ENCODE measurements at places on chromosomes 7 and 10. TPM values are rescaled to one million over a fixed set of nuclear protein-coding genes. Genes with fewer than 3 reads are reported as not detected.

The UTF1 gene
- not detected for total RNA-seq

The ZC3HAV1L gene
- 24.6 TPM for total RNA-seq

The CALHM3 gene
- total RNA-seq, result 0.18 TPM

DNA sequence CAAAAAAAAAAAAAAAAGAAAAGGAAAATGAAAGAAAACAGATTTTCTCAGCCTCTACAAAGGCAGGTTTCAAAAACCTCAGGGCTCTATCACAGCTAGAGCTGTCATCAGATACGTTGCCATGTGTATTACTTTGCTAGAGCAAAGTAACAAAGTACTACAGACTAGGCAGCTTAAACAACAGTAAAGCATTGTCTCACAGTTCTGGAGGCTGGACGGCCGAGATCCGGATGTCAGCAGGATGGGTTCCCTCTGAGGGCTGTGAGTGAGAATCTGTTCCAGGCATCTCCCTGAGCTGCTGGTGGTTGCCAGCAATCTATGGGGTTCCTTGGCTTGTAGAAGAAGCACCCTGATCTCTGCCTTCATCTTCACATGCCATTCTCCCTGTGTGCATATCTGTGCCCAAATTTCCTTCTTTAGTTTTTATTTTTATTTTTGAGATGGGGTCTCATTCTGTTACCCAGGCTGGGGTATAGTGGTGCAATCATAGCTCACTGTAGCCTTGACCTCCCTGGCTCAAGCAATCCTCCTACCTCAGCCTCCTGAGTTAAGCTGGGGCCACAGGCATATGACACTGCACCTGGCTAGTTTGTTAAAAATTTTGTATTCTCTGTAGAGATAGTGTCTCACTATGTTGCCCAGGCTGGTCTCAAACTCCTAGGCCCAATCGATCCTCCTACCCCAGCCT, 48.9 kb upstream of the KDM7A start:
- H3K4me1 ChIP-seq, result no peaks in the 10 kb centered on the region
- no peak for DNase-seq
- H3K4me3 ChIP-seq, result no peak overlapping the region
- no peaks in the 10 kb centered on the region for H3K27me3 ChIP-seq

GRCh38 chr10:43177595-43177994, 39.4 kb downstream of the CSGALNACT2 start:
- no peaks in the 10 kb centered on the region for H3K27me3 ChIP-seq
- peaks cover 1% of the 10 kb centered on the region for H3K36me3 ChIP-seq
- H3K27ac ChIP-seq, result no peak overlapping the region

- H3K4me1 ChIP-seq, result peaks cover 5% of the 10 kb centered on the region
- H3K4me3 ChIP-seq, result peak overlapping the region; percentile 39
- no peaks in the 10 kb centered on the region for H3K36me3 ChIP-seq
- no peaks in the 10 kb centered on the region for H3K27me3 ChIP-seq
Measured at GRCh38 chr10:3173171-3173878, 743 bp upstream of the PITRM1 start.

DNA sequence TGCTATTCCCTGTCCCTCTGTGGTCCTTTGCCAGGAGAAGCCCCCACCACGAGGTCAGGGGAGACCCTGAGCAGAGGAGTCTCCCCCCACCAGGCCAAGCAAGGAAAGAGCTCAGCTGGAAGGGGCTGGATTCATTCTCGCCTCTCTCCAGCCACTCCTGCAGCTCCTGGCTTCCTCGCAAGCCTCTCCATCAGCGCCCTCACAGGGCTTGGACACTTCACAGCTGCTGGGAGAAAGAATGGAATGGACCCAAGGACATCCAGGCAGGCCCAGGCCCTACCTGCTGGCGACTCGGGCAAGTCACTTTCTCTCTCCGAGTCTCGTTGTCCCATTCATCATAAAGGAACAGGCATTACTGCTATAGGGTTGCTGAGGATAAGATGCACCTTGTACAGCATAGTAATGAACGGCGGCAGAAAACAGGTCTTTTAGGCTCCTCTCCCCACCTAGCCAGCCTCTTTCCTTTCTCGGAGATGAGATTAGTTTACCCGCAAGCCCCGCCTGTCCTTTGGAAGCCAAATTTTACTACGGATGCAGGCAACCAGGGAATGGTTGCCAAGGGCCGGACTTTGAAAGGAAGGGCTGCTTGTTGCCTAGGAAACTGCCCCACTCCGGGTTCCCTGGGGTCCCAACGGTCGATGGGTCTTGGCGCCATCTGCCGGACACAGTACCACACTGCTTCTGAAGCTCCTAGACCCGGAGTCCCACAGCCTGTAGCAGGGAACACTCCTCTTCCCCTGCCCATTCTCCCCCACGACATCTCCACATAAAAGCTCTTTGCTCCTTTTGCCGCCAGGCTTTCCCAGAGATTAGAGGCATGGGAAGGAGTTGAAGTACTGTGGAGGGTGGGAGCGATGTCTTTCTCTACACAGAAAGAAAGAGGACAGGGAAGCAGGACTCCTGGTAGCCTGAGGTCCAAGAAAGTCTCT, 22.3 kb downstream of the IMPDH1 start:
- H3K36me3 ChIP-seq, result no peaks in the 10 kb centered on the region
- H3K4me3 ChIP-seq, result no peak overlapping the region
- H3K27me3 ChIP-seq, result no peaks in the 10 kb centered on the region
- peak; percentile 85 for DNase-seq
- H3K4me1 ChIP-seq, result no peaks in the 10 kb centered on the region

- no peaks in the 10 kb centered on the region for H3K36me3 ChIP-seq
- H3K4me1 ChIP-seq, result no peaks in the 10 kb centered on the region
- no peak for DNase-seq
- H3K27me3 ChIP-seq, result no peaks in the 10 kb centered on the region
Measured at GRCh38 chr7:136877509-136877908, 9.1 kb downstream of the CHRM2 start.

GRCh38 chr7:82838314-82838713, 324.4 kb downstream of the PCLO start:
- DNase-seq, result no peak
- H3K27ac ChIP-seq, result no peak overlapping the region
- no peaks in the 10 kb centered on the region for H3K4me1 ChIP-seq
- H3K4me3 ChIP-seq, result no peak overlapping the region
- H3K27me3 ChIP-seq, result no peaks in the 10 kb centered on the region

DNA sequence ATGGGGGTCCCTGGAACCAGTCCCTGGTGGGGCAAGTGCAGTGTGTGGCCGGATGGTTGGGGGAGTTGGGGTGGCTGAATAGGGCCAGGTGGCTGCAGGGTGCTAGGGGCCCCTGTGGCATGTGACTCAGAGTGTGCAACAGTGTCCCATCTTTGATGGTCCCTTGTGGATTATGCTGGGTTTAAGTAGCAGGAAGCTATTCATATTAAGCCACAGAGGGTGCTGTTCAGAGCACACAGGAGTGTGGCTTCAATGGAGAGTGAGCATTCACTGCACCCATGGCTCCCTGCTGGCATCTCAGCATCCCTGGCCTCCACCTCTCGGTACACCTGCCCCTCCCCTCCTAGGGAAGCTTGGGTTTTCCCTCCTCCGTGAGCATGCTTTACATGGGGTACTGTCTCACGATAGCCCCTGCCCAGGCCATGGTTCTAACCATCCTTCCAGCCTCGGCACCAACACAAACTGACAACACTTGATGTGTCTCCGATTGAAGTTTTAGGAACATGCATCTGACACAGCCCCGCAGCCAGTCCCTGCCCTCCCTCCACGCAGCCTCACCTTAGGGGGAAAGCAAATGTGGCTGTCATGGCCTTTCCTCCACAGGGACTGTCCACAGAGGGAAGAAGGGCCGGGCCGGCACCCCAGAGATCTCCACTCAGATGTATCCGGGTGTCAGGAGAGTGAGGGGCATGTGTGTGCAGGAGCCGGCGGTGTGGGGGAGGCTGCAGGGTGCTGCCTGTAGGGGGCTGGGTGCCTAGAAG, 30.4 kb upstream of the PPIF start:
- no peaks in the 10 kb centered on the region for H3K27me3 ChIP-seq
- H3K4me3 ChIP-seq, result no peak overlapping the region
- peaks cover 4% of the 10 kb centered on the region for H3K36me3 ChIP-seq
- H3K4me1 ChIP-seq, result no peaks in the 10 kb centered on the region

- H3K27me3 ChIP-seq, result no peaks in the 10 kb centered on the region
- H3K4me1 ChIP-seq, result no peaks in the 10 kb centered on the region
- no peak overlapping the region for H3K4me3 ChIP-seq
- H3K36me3 ChIP-seq, result no peaks in the 10 kb centered on the region
- no peak overlapping the region for H3K27ac ChIP-seq
Measured at GRCh38 chr10:27908231-27908630, 90.6 kb downstream of the ODAD2 start.

DNA sequence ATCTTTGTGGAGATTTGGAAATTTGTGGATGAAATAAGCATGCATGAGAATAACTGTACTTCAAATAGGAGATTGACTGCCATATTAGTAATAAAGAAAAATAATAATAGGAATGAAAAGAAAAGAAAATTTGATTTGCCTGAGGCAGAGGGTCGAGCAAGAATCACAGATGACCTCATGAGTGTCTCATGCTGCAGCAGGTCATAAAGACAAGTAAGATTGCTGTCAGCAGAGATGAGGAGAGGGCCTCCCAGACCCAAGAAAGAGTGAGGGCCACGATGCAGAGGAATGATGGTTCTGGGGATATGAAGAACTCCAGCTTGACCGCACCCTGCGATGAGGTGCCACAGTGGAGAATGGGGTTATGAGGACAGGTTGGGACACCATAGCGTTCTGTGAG, 39.2 kb downstream of the TOMM7 start:
- peak overlapping the region; percentile 89 for H3K27ac ChIP-seq
- H3K27me3 ChIP-seq, result no peaks in the 10 kb centered on the region
- H3K4me1 ChIP-seq, result peaks cover 65% of the 10 kb centered on the region
- DNase-seq, result peak; percentile 34

All from Caco-2 (cell line).